ENCODE measurements at places on chromosomes 1 and 21.

DNA sequence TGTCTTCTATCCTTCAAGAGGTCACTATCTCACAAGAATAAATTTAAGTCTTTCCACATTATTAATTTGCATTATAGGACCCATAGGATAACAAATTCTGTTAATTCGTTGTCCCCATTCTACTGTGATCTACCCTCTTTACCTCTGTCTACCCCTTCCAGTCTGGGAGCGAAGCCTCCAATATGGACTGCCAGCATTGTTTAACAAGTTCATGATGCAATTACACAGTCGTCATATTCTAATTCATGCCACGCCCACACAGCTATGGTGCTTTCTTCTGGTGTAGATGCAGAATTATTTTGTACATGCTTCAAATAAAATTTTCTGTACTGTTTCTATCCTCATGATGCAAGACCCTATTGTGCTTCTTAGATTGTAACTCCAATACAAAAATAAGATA is 178.3 kb upstream of the PALMD start:
- H3K4me3 ChIP-seq: no peak overlapping the region
- H3K27me3 ChIP-seq: no peaks in the 10 kb centered on the region
- no peaks in the 10 kb centered on the region for H3K4me1 ChIP-seq

DNA sequence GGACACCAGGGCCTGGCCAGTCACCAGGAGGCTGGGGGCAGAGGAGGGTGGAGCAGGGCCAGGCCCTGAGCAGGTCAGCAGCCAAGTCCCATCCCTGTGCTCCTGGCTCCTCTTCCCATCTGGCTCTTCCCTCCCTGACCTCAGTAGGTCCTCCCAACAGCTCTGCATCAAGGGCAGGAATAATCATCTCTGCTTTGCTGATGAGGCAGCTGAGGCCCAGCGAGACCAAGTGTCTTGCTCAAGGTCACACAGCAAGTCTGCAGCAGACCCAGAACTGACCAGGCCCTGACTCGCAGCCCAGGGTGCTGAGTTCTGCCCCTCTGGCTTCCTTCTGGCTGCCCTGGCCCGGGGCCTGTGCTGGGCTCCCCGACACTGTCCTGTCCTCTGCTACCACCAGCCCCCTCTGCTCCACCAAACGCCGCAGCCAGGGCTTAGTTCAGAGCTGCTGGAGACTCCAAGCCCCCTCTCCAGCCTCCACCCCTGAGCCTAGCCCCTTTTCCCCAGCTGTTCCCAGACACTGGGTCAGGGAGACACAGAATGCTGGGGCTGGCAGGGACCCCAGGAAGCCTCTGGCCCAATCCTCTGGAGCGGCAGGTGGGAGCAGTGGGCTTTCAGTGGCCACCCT is 224.9 kb downstream of the PTPRU start:
- H3K4me3 ChIP-seq: no peak overlapping the region
- H3K4me1 ChIP-seq: no peaks in the 10 kb centered on the region
- no peak overlapping the region for H3K27ac ChIP-seq
- peaks cover 12% of the 10 kb centered on the region for H3K27me3 ChIP-seq
- H3K36me3 ChIP-seq: no peaks in the 10 kb centered on the region
- DNase-seq: no peak

GRCh38 chr1:116497656-116498055 is 73.2 kb downstream of the CD58 start:
- no peak overlapping the region for H3K4me3 ChIP-seq
- peaks cover 25% of the 10 kb centered on the region for H3K4me1 ChIP-seq
- no peak overlapping the region for H3K27ac ChIP-seq
- H3K36me3 ChIP-seq: peaks cover 69% of the 10 kb centered on the region
- no peak for DNase-seq

- H3K27me3 ChIP-seq: peaks cover 13% of the 10 kb centered on the region
- H3K4me3 ChIP-seq: peak overlapping the region; percentile 36
- H3K36me3 ChIP-seq: peaks cover 33% of the 10 kb centered on the region
- peak overlapping the region; percentile 77 for H3K27ac ChIP-seq
- DNase-seq: no peak
- peaks cover 22% of the 10 kb centered on the region for H3K4me1 ChIP-seq
Observed at GRCh38 chr1:245645406-245645805, 490.6 kb downstream of the KIF26B start.

GRCh38 chr1:200384818-200385390 is 24.9 kb downstream of the ZNF281 start:
- H3K4me3 ChIP-seq: no peak overlapping the region

GRCh38 chr1:245710961-245711903 is 556.4 kb downstream of the KIF26B start:
- no peak overlapping the region for H3K4me3 ChIP-seq
- no peaks in the 10 kb centered on the region for H3K27me3 ChIP-seq
- H3K4me1 ChIP-seq: peaks cover 6% of the 10 kb centered on the region
- H3K27ac ChIP-seq: no peak overlapping the region

DNA sequence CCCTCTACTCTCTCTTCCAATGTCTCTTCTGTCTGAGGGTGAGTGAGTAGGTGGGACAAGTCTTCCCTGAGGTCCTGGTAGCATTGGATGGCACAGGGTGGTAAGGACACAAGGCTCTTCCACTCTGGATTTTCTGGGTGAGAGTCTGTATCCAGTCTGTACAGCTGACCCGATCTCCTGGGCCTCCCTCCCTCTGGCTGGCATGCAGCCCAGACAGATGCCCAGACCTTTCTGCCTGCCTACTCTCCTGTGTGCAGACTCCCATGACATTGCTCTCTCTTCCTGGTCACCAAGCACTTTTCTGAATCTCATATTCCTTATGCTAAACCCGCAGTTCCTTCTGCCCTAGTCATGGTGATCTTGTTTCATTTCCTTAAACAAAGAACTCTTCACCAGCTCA is 100.3 kb downstream of the GRIK3 start:
- no peak for DNase-seq
- no peaks in the 10 kb centered on the region for H3K36me3 ChIP-seq
- no peak overlapping the region for H3K4me3 ChIP-seq
- H3K4me1 ChIP-seq: no peaks in the 10 kb centered on the region
